ENCODE measurements at places on chromosomes 4 and X. TPM values are rescaled to one million over a fixed set of nuclear protein-coding genes. Genes with fewer than 3 reads are reported as not detected.

Gene CT47C1
- not detected for total RNA-seq

Gene GLRA3
- not detected for total RNA-seq

Gene FABP2
- not detected for total RNA-seq

Gene NEUROG2
- total RNA-seq = 0.16 TPM

Gene MAGEA9B
- not detected for total RNA-seq

Gene ADRA2C
- not detected for total RNA-seq

Gene FGFBP2
- 2.0 TPM for total RNA-seq

Gene PAGE5
- total RNA-seq = not detected

Gene AREG
- 1.4 TPM for total RNA-seq

Gene NLGN4X
- total RNA-seq = not detected

Gene PPP1R2C
- not detected for total RNA-seq

Gene CRMP1
- not detected for total RNA-seq

Gene CASP6
- 23.6 TPM for total RNA-seq

Gene USP51
- 2.6 TPM for total RNA-seq

Gene SCD5
- total RNA-seq = 0.63 TPM

Gene GPR34
- total RNA-seq = 0.43 TPM

Gene DMD
- 3.2 TPM for total RNA-seq

Gene MAGEE2
- not detected for total RNA-seq

Gene HAUS7
- total RNA-seq = 75.7 TPM

Gene SUPT20HL2
- 0.09 TPM for total RNA-seq

Gene CYSLTR1
- 17.2 TPM for total RNA-seq

Gene LDB2
- total RNA-seq = not detected

Gene ENAM
- not detected for total RNA-seq

Gene HS6ST2
- 1.2 TPM for total RNA-seq

Gene CENPI
- total RNA-seq = 19.4 TPM

Gene GDPD2
- total RNA-seq = 0.19 TPM

Gene SH3D19
- total RNA-seq = not detected

Gene FGF2
- 13.8 TPM for total RNA-seq

Gene SORBS2
- total RNA-seq = not detected

Gene FAM114A1
- 0.23 TPM for total RNA-seq

Gene UCHL1
- 0.35 TPM for total RNA-seq

Data from activated CD4-positive, alpha-beta T cell treated with anti-CD3 and anti-CD28 coated beads, Interleukin-2, amount 10 ng/mL, durations not matched to agents 24 days and 14 days (primary cell).